HuH-7 (cell line): ENCODE measurements at places on chromosomes 11 and 22.

GRCh38 chr11:12684816-12685215 is 10.6 kb downstream of the TEAD1 start:
- DNase-seq = no peak

DNA sequence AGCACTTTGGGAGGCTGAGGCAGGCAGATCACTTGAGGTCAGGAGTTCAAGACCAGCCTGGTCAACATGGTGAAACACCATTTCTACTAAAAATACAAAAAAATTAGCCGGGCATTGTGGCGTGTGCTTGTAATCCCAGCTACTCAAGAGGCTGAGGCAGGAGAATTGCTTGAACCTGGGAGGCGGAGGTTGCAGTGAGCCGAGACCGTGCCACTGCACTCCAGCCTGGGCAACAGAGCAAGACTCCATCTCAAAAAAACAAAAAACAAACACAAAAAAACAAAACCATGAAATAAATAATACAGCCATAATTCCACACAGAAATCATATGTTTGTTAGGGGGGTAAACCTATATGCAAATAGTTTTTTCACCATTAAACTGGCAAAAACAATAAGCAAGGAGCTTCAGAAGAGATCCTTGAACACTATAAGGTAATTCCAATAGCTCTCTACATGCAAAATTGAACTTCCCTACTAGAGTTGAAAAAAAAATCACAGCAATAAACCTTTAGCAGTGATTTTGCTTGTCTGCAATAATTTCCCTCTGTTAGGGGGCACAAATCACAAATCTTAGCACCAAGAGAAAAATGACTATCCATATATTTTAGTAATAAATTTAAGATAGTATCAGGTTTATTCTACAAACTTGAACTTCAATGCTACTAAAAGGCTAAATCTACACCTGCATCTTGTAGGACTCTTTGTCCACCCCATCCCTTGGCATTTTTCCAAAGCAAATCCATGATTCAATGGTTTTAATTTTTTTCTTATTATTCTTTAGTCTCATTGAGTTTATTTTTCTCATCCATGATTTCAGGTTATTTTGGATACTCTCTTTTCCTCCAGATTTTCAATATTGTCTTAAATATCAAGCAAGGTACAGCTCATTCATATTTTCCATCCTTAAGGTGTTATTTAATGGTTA is 3.9 kb downstream of the CSTF3 start:
- no peak for DNase-seq

DNA sequence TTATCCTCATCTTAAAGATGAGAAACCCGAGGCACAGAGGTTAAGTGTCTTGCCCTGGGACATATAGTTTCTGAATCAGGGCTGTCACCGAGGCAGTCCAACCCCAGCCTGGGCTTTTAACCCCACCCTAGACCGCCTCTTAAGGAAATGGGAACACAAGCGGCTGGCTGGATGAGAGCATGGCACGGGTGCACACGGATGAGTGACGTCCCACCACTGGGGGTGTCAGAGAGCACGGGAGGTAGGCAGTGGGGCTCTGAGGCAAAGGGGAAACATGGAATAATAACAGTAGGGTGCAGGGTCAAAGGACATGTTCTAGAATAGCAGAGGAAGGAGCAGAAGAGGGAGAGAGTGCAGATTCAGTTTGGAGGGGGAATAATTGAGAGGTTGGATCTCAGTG is 22.3 kb downstream of the PPFIBP2 start:
- peak; percentile 51 for DNase-seq

- DNase-seq = no peak
Observed at GRCh38 chr22:20130319-20130718, 1.3 kb upstream of the ZDHHC8 start.

- DNase-seq = no peak
Observed at GRCh38 chr11:29153078-29153477, 863.8 kb downstream of the KCNA4 start.

GRCh38 chr22:46090631-46091201 is 59.6 kb upstream of the PPARA start:
- no peak for DNase-seq

DNA sequence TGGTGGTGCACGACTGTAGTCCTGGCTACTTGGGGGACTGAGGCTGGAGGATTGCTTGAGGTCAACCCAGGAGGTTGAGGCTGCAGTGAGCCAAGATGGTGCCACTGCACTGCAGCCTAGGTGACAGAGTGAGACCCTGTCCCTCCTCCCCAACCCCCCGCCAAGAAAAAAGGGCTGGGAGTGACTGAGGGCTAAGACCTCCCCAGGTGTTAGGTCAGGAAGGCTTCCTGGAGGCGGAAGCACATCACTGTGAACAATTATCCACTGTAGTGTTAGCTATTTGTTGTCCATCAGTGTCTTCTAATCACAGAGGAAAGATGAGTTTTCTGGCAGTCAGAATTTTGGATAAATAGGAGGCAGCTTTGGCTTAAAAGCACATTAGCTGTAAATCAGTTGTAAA is 8.8 kb downstream of the YDJC start:
- no peak for DNase-seq

DNA sequence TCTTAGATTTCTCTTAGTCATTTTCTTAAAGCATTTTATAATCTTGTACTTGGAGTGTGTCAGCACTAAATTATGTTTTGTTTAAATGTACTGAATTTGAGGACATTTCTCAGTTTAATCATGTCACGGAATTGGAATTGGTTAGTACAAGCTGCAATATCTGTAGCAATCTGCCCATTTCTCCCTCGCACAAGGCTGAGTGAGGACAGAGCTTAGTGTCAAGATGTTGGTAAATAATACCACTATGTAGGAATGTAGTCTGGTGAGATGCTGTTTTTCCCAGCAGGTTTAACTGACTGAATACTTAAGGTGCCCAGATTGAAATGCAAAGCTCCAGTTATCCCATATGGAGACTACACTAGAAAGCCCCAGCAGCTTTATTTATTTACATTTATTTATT is 30.6 kb downstream of the SREBF2 start:
- DNase-seq = no peak

DNA sequence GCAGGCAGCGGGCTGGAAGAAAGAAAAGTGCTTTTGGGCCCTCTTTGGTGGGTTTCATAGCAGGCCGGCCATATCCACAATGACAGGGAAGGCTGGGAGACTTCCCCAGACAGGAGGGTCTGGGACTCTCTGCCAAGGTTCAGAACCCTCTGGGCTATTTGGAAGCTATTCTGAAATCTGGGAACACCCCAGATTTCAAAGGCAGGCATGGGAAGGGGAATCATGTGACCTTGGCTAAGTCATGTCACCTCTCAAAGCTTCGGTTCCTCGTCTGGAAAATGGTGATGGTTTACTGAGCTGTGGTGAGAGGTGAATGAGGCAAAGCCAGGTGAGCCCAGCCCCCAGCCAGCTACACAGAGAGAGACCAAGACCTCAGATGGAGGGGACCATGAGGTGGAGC is 4.6 kb downstream of the CASTOR1 start:
- no peak for DNase-seq
